ENCODE measurements at places on chromosomes 12 and 14. TPM values are rescaled to one million over a fixed set of nuclear protein-coding genes. Genes with fewer than 3 reads are reported as not detected.

SLC38A4 gene
- not detected for total RNA-seq

OAS3 gene
- total RNA-seq: 33.3 TPM

RBM25 gene
- total RNA-seq: 57.5 TPM

RND1 gene
- 14.4 TPM for total RNA-seq

PRH2 gene
- total RNA-seq: not detected

GYS2 gene
- not detected for total RNA-seq

Measured in A549 treated with RU486 at 1 μM for 4 hours (cell line).